ENCODE measurements at places on chromosomes 11 and 22. TPM values are rescaled to one million over a fixed set of nuclear protein-coding genes. Genes with fewer than 3 reads are reported as not detected.
A peak's percentile ranks its signal among the peaks of the same experiment; 100 is the strongest.

The NRIP3 gene
- 11.5 TPM for polyA plus RNA-seq

The LRRC4C gene
- 0.03 TPM for polyA plus RNA-seq

The PKDREJ gene
- not detected for polyA plus RNA-seq

The GP1BB gene
- 1.5 TPM for polyA plus RNA-seq

The DCPS gene
- 34.8 TPM for polyA plus RNA-seq

The GALNT18 gene
- 9.2 TPM for polyA plus RNA-seq

The TMEM191B gene
- polyA plus RNA-seq, result 1.8 TPM

DNA sequence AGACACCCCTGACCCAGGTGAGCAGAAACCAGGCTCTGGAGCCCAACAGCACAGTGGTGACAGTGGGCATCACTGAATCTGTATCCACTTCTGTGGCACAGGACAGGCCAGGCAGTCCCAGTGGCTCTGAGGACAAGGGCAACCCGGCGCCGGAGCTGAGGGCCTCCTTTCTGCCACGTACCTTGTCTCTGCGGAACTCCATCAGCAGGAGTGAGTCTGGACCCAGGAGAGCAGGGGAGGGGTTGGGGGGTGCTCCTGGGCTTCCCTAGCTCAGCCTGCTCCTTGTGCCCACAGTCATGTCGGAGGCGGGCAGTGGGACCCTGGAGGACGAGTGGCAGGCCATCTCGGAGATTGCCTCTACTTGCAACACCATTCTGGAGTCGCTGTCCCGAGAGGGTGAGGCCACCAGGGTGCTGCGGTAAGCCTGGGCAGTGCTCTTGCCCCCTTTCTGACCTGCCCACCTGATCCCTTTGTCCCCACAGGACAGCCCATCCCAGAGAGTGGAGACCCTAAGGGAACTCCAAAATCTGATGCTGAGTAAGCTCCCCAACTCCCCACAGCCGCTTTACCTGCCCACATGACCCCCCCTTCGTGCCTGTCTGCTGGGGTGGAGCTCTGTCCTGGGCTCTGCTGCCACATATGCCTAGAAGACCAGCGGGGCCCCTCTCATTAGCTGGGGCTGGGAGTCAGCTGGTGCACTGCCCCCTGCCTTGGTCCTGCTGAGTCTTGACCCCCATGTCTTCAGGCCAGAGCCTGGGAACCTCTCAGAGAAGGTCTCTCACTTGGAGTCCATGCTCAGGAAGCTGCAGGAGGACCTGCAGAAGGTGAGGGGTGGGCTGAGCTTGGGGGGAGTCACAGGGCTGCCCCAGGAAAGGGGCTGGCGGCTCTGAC lies 12.0 kb downstream of the SIPA1 start:
- H3K27ac ChIP-seq, result no peak overlapping the region
- H3K4me3 ChIP-seq, result no peak overlapping the region
- no peaks in the 10 kb centered on the region for H3K27me3 ChIP-seq
- H3K4me1 ChIP-seq, result peaks cover 21% of the 10 kb centered on the region
- DNase-seq, result no peak
- peaks cover 24% of the 10 kb centered on the region for H3K36me3 ChIP-seq

DNA sequence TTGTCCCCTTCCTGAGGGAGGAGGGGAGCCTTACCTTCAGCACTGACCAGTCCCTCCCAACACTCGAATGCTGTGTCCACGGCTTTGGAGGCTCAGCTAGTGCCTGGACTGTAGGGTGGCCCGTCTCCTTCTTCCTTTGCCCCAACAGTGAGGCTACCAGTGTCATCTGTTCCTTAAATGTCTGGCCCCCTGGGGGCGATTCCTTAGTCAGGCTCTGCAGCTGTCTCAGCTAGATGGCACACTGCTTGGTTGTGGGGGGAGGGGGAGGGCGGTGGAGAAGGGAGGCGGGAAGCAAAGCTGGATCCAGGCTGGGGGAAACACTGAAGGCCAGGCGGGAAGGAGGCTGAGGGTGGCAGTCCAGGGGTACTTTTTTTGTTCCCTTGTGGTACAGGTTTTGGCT lies at the start of gene IGSF22:
Gene IGSF22, minus strand, starts transcription at position 149 of the 400 bp plus-strand sequence. CDS start 1,952 bp downstream, outside the sequence.
- no peaks in the 10 kb centered on the region for H3K4me1 ChIP-seq
- no peak within 1 kb of the TSS for H3K27ac ChIP-seq
- no peak within 1 kb of the TSS for H3K4me3 ChIP-seq
- peaks cover 4% of the 10 kb centered on the region for H3K27me3 ChIP-seq
- DNase-seq, result no peak

DNA sequence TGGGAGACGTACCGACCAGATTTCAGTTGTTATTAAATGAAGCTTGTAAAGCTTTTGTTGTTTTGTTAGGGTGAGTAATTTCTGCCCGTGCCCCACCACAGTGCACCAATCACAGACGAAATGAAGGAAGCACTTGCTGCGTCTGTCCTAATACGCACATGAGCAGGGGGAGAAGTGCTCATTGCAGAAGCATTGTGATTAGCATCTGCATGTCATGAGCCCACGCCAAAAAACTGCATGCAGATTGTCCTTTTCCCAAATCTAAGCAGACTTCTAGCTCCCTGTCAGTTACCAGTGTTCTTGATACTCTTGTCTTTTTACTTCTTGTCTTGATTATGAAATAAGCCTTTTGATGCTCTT lies 15.5 kb downstream of the RBX1 start:
- no peaks in the 10 kb centered on the region for H3K4me1 ChIP-seq
- H3K27me3 ChIP-seq, result no peaks in the 10 kb centered on the region
- H3K27ac ChIP-seq, result no peak overlapping the region

DNA sequence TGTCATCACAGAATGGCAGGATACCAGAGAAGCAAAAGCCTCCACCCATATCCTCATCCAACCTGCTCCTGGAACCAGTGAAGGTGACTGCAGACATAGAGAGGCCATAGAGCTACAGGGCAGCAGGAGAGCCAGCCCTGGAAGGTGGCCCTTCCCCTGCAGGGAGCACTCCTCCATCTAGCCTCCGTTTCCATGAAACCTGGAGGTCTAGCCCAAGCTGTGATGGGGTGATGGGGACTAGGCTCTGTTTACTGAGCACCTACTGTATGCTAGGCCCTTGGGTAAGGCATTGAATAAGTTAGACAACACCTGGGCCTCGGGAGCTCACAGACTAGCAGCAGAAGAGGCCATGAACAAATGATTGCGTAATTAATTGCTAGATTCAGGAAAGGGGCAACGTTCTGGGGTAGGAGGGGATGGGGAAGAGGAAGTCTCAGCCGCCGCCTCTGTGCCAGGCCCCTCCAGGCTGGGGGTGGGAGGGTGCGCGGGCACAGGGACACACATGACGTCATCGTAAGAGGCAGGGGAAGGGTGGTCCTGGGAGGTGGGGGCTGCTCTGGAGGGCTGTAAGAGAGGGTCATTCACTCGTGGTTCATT lies 784 bp upstream of the SYNGR1 start:
- peak overlapping the region; percentile 54 for H3K27ac ChIP-seq
- peaks cover 15% of the 10 kb centered on the region for H3K4me1 ChIP-seq
- no peaks in the 10 kb centered on the region for H3K36me3 ChIP-seq
- DNase-seq, result no peak

- H3K27me3 ChIP-seq, result no peaks in the 10 kb centered on the region
- no peak overlapping the region for H3K27ac ChIP-seq
- H3K4me3 ChIP-seq, result no peak overlapping the region
- peak; percentile 39 for DNase-seq
- peaks cover 15% of the 10 kb centered on the region for H3K4me1 ChIP-seq
Observed at GRCh38 chr11:130553306-130553705, 104.9 kb downstream of the ADAMTS15 start.

DNA sequence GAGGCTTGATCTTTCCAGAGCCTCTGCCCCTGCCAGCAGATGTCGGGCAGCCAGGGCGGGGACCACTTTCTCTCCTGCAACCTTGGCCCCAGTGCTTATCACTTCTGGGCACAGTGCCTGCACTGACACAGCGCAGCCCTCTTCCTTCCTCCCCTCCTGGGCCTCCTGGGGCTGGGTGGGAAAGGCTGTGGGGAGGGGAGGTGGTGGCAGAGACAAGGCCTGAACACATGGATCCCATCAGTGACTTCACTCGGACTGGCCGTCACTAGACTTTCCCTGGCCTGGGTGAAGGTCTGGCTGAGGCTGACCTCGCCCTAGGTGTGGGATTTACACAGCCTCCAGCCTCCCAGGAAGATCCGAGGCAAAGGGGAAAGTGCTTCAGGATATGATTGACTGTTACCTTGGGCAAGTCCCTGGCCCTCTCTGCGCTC lies 68.1 kb downstream of the LRRC32 start:
- peak; percentile 53 for DNase-seq

GRCh38 chr11:117819096-117820040 lies 5.2 kb downstream of the FXYD2 start:
- DNase-seq, result peak; percentile 63
- no peaks in the 10 kb centered on the region for H3K36me3 ChIP-seq
- no peak overlapping the region for H3K4me3 ChIP-seq
- no peaks in the 10 kb centered on the region for H3K27me3 ChIP-seq

- H3K36me3 ChIP-seq, result peaks cover 53% of the 10 kb centered on the region
- H3K27ac ChIP-seq, result no peak overlapping the region
Observed at GRCh38 chr22:20745119-20745518, 28.8 kb upstream of the SERPIND1 start.

- no peaks in the 10 kb centered on the region for H3K36me3 ChIP-seq
- no peak overlapping the region for H3K4me3 ChIP-seq
- H3K27ac ChIP-seq, result no peak overlapping the region
Observed at GRCh38 chr11:113690619-113691569, 15.2 kb downstream of the TMPRSS5 start.

DNA sequence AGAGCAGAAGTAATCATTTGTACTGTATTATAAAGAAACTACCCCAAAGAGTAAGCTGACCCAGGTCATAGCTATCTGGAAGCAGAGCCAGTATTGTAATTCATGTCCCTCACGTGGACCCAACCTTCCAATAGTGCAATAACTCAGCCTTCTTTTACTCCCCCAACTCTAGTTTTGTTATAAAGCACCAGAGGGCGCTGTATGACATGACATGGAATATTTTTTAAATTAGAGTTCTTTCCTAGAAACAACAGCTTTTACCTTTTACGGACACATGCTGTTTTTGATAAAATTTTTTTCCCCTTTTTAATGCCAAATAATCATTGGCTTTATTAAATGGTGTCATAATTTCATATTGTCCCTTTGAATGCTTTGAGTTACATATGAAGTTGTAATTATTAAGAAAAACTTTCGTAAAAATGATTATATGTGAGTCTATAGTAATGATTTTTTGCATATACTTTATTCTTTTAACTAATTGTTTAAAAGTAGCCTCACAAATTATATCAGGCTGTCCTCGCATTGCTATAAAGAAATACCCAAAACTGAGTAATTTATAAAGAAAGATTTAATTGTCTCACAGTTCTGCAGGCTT lies 76.9 kb downstream of the DKK3 start:
- no peak overlapping the region for H3K4me3 ChIP-seq
- H3K27ac ChIP-seq, result no peak overlapping the region
- DNase-seq, result peak; percentile 74

- H3K36me3 ChIP-seq, result no peaks in the 10 kb centered on the region
- H3K27me3 ChIP-seq, result no peaks in the 10 kb centered on the region
- peaks cover 11% of the 10 kb centered on the region for H3K4me1 ChIP-seq
- DNase-seq, result peak; percentile 84
Observed at GRCh38 chr11:100827934-100828661, 141.0 kb downstream of the ARHGAP42 start.

DNA sequence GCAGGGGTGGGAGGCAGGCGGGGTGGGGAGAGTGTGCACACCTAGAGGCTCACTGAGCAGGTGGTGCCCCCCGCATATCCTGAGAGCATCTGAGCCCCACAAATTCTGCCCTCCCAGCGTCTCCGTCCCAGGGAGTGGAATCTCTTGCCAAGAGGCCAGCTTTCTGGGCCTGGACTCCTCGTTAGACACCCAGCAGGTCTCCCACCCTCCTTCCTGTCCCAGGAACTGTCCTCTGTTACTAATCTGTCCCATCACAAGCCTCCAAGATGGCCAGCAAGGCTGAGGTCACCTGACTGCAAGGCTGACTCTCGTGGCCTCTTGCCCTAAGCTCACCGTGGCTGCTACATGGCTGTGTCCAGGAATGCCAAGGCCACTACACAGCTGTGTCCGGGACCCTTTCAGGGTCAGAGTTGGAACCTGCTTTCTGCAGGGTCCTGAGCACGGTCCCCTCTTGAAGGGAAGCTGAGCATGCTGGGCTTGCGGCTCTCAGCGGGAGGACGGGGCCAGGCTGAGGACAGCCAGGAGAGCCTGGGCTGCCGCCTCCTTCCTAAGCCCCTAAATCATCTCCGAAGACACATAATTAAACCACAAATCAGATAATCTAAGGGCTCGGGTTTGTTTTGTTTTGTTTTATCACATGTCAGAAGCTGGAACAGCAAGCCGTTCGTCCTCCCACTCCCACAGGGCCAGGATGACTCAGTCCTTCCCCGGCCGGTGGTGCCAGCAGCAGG lies 1327.3 kb downstream of the TBC1D22A start:
- H3K27ac ChIP-seq, result no peak overlapping the region
- H3K27me3 ChIP-seq, result no peaks in the 10 kb centered on the region
- H3K36me3 ChIP-seq, result no peaks in the 10 kb centered on the region
- no peaks in the 10 kb centered on the region for H3K4me1 ChIP-seq
- no peak for DNase-seq

DNA sequence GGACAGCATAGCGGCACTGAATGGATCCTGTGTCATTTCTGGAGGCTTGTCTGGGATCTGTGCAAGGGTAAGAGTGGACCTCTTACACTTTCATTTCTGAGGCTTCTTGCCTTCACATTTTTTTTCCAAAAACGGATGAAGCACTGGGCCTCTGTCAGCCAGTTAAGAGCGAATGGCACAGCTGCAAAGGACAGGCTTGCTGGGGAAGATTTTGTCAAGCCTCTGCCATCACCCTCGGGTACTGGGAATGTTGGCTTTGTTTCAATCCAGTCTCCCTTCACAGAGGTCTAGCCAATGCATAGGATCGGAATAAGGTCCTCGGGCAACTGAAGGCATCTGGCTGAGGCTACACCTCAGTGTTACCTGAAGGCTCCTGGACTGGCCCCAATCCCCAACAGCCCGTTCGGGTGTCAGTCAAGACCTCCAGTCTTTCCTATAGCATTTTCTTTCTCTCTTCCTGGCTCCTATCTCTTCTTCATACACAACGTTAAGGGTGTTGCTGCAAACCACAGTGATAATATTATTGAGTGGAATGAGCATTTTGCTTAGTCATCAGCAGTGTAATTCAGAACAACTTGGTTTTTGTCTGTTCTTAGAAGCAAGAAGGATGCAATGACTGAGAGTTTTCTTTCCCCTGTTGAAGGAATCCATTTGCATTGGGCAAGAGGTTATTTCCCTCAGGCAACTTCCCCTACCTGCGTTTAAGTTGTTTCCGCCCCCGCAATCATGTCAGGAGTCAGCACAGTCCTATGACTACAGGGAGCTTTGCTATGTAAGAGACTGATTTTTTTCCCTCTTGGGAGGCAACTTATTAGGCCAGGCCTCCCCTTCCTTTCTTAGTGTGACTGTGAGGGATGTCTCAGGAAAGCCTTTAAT lies 22.8 kb downstream of the NPAT start:
- DNase-seq, result peak; percentile 68
- no peaks in the 10 kb centered on the region for H3K27me3 ChIP-seq
- no peak overlapping the region for H3K4me3 ChIP-seq
- peak overlapping the region; percentile 50 for H3K27ac ChIP-seq
- peaks cover 3% of the 10 kb centered on the region for H3K4me1 ChIP-seq

Data from IMR-90 (cell line).